ENCODE measurements at places on chromosomes 3 and 15.

DNA sequence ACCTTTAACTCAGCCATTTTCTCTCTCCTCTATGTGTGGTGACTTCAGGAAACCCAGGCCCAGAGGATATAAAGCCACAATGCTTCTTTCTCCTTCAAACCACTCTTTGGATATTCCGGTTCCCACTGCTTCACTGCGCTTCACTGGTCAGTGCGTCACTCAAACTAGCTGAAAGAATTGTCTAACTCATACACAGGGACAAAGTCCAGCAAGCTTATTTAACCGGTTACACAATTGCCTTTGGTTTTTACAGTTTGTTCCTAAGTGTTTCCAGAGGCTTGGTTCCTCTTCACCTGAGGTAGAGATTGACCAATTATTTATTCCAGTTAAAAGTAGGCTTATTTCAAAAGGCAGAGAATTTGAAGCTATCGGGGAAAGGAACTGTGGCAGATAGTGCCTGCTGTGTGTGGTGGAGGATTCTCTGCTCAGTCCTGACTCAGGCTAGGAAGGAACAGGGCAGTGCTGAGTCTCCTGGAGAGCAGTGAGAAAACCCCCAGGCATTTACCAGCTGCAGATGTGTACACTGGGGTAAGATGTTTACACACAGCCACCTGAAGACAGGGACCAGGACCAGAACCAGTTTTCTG lies at the start of gene HGD:
TSS of gene HGD (minus strand) at position 145 of the 587 bp plus-strand sequence. CDS start at position 17, 128 bp downstream.
- DNase-seq: no peak

GRCh38 chr15:25623708-25624107 lies 184.9 kb upstream of the UBE3A start:
- no peak for DNase-seq

DNA sequence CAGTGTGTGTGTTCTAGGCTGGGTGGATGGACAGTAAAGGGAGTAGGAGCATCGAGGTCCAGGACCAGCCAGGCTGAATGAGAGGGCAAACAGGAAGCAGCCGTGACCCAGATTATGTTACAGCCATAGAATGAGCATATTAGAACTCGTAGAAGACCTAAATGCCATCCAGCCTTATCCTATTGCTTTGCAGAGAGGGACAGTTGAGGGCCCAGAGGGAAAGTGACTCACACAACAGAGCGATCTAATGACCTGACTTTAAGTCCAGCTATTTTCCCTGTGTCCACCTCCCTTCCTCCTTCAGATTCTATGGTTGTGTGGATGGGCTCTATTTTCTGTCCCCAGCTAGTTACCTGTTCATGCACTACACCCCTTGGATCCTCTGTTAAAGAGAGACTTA lies 634.1 kb upstream of the TBL1XR1 start:
- no peak for DNase-seq

DNA sequence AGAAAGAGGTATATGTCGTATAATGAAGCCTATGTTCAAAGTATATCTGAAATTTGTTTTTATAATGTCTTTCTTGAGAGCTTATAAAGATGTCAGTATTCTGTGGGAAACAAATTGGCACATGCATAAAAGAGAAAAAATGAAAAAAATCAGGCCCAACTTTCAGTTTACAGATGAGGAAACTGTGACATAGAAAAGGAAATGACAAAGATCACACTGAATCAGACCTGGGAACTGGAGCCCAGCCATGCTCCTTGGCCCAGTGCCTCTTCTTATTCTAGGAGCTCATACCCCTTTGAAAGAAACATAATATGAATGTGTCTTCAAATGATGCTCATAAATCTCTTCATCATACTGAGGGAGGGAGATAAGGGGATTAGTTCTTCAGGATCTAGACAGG lies 48.4 kb downstream of the TMEM44 start:
- DNase-seq: no peak

- DNase-seq: no peak
Observed at GRCh38 chr15:77832874-77833273, 200.2 kb upstream of the LINGO1 start.

GRCh38 chr3:278300-279064 lies 81.9 kb downstream of the CHL1 start:
- no peak for DNase-seq

- DNase-seq: no peak
Observed at GRCh38 chr15:70376929-70377691, 279.4 kb upstream of the TLE3 start.

DNA sequence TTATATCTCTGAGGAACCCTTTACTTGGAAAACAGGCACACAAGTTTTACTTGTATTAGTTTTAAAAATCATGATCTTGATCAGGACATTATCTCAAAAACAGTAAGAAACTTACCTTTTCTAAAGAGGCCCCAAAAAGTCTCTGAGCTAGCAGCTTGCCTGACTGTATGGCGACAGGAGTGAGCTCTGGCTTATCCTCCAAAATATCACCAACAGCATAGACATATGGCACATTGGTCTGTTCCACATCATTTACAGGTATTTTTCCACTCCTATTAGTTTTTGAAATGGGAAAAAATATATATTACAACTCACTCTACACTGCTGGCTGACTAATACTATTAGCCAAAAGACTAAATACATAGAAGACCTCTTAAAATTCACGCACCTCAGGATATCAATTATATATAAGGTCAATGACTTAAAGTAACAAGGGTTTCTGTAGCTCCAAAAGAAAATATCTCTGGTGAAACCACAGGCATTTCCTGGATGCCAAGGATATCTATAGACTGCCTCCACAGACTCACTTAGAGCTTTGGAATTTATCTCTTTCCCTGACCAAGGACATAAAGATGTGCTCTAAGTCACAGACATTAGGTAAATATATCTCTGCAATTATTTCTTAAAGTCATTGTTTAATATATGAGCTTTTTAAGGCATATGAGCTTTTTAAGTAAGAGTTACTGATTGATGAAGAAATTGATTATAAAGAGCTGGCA lies 33.1 kb downstream of the TXNRD3 start:
- no peak for DNase-seq

- no peak for DNase-seq
Observed at GRCh38 chr3:72329354-72329753, 518.9 kb downstream of the SHQ1 start.

GRCh38 chr3:16048435-16049318 lies 125.8 kb upstream of the GALNT15 start:
- peak; percentile 49 for DNase-seq

GRCh38 chr15:90055182-90055581 lies 47.1 kb downstream of the IDH2 start:
- DNase-seq: no peak

- no peak for DNase-seq
Observed at GRCh38 chr3:4478261-4478660, 11.2 kb upstream of the SUMF1 start.

DNA sequence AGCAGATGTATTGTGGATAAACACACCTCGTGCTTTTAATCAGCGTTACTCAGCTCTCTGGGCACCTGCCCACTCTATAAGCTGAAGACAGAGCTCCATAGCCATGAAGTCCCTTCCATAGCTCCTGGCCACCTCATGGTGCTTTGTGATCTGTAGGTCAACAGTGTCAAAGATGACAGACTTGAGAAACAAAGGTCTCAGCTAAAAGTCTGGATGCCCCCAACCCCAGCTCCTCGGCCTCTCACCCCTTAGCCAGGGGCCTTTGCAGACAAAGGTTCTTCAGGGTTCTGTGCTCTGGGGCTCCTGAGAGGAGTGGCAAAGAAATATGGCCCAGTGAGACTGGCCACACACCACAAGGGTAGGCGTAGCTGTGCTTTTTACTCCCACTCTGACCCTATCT lies 168.6 kb downstream of the KLF13 start:
- no peak for DNase-seq

- DNase-seq: no peak
Observed at GRCh38 chr3:105647047-105647446, 221.8 kb downstream of the CBLB start.

- DNase-seq: no peak
Observed at GRCh38 chr15:50330921-50331320, 24.1 kb downstream of the GABPB1 start.

GRCh38 chr15:92082006-92082843 lies 228.7 kb downstream of the SLCO3A1 start:
- peak; percentile 24 for DNase-seq

DNA sequence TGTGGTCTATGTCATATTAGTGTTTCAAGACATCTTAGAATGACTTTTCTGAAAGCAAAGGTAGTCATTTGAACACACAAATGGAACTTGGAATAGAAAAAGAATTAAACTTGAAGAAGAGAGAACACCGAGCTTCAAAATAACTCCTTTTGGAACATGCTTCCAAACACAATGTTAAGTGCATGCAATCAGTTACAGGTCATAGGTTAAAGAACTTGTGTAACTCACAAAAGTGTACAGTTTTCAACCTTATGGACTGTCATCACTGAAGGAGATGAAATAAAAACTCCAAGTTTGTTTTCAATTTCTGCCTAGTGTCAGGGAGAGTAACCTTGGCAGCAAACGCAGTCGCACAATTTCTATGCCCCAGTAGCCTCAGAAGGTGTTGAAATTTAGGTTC lies 192.9 kb upstream of the NECTIN3 start:
- DNase-seq: no peak

GRCh38 chr15:99409097-99409473 lies 156.7 kb upstream of the MEF2A start:
- peak; percentile 61 for DNase-seq

DNA sequence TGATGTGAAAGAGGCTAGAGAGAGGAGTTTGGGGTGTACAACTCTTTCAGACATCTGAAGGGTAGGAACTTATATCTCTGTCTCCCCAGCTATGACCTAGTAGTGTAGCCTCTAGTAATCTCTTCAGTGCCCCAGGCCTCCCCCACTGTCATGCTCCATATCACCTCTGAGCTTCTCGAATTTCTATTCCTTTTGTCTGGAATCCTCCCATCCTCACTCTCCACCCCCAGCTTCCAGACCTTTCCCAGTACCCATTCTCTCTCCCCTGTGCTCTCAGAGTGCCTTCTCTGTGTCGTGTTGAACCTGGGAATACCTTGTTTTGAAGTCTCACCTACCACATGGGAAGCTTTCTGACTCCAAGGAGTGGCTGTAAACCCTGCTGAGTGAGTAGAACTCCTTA lies 3.6 kb upstream of the RBPMS2 start:
- no peak for DNase-seq

DNA sequence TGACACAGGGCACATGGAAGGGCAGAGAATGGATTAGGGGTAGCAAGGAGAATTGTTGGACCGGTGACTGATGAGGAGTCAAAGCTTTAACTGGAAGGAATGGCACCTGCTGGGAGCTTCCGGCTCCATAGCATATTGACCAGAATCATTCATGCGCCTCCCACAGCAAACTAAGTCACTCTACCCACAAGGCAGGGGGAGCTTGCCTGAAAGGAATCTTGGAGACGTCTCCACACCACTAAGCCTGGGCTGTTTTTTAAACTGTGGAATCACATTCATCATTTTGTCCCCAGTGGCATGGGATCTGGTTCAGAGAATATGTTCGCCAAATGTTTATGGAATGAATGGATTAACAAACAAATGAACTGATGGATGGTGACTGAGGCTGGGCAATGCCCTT lies 57.0 kb upstream of the ITGA11 start:
- no peak for DNase-seq

DNA sequence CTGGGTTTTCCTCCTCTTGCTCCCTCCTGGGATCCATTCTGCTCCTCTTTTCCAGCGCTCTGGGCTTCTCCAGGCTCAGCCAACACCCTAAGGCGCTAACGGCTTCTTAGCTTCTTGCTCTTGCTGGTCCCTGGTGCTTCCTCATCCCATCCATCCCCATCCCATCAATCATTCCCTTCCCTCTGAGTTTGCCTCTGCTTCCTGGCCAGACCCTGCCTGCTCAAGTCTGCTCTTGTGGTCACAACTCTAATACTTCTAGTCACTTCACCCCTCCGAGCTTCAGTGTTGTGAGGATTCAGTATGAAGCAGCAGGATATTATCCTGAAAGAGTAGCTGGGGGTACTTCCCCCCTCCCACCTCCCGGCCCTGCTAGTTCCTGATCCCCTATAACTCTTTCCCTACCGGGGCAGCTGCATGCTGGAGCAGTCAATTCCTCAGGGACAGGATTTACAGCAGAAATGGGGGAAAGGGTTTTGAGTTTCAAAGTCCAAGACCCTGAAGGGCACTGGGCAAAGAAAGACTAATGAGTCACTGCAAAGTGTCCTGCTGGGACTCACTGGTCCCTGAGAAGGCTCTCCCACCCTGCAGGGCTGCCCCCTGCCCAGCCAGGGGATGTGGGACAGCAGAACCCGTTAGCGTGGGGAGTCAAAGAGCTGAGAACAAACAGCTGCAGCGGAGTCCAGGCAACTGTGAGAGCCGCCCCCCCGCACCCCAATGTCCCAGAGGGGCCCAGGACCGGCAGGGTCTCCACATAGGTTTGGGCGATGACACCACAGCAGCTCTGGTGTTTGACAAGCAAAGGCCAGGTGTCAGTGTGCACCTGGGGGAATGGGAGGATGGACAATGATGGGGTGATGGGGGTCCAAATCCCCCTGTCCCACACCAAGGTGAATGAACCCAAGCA lies 2.3 kb upstream of the SYNM start:
- no peak for DNase-seq

- DNase-seq: no peak
Observed at GRCh38 chr3:127409421-127410136, 121.7 kb upstream of the PRR20G start.

- no peak for DNase-seq
Observed at GRCh38 chr15:62564886-62565633, 400.0 kb upstream of the C2CD4B start.

GRCh38 chr3:5017925-5018531 lies 38.8 kb downstream of the BHLHE40 start:
- DNase-seq: no peak

DNA sequence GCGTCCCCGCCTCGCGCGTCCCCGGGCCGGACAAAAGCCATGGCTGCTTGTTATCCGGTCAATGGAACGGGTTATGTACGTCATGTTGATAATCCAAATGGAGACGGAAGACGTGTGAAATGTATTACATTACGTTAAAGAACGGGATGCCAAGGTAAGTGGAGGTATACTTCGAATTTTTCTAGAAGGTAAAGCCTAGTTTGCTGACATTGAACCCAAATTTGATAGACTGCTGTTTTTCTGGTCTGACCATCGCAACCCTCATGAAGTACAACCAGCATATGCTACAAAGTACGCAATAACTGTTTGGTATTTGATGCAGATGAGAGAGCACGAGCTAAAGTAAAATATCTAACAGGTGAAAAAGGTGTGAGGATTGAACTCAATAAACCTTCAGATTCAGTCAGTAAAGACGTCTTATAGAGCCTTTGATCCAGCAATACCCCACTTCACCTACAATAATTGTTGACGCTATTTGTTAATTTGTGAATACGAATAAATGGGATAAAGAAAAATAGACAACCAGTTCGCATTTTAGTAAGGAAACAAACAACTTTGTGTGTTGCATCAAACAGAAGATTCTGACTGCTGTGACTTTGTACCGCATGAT lies 19.8 kb downstream of the WDR73 start:
- DNase-seq: no peak
